ENCODE measurements at places on chromosomes 4 and X. TPM values are rescaled to one million over a fixed set of nuclear protein-coding genes. Genes with fewer than 3 reads are reported as not detected.
A peak's percentile ranks its signal among the peaks of the same experiment; 100 is the strongest.

ZNF157 gene
- total RNA-seq = 0.51 TPM

SERPINA7 gene
- total RNA-seq = not detected

JCHAIN gene
- total RNA-seq = 602 TPM

ADH4 gene
- 0.19 TPM for total RNA-seq

MAGEC1 gene
- total RNA-seq = not detected

MID1 gene
- 48.4 TPM for total RNA-seq

S100G gene
- not detected for total RNA-seq

TAF7L gene
- 0.41 TPM for total RNA-seq

FHL1 gene
- 472 TPM for total RNA-seq

F8A3 gene
- 0.49 TPM for total RNA-seq

GRCh38 chr4:88737307-88737941, 39.8 kb upstream of the NAP1L5 start:
- DNase-seq = no peak

GRCh38 chr4:12145106-12145505, 716.4 kb upstream of the HS3ST1 start:
- DNase-seq = no peak

DNA sequence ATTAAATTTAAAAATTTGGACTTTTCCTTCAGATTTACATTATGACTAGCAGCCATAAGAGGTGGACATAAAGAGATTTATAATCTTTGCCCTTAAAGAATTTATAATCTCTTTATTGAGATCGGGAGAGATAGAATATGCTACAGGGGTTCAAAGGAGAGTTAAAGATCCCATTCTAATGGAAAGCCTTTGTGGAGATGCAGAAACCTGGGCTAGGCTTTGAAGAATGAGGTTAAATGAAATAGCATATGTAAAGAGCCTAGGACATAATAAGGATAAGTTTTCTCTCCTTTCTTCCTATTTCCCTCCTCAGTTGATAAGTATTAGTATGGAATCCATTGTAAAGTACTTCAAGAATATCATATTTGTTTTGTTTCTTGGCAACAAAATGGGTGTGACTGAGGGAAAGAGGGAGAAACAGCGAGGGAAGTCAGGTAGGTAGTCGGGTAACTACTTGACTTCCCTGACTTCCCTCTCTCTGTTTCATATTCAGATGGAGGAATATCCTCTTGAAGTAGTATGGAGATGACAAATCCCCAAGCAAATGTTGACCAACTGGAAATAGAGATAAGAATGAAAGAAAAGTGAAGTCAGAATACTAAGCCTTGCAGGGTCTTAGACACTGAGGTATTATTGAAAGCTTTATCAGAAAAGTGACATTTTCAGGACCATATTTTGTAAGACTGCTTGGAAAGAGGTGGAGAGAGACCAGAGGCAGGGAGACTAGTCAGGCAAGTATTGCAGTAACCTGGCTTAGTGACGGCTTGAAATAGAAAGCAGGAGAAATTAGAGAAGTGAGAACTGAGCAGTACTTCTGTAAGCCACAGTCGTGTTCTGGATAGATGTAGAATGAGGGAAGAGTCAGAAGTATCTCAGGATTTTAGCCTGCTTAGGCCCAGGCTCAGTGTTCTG, 82.9 kb downstream of the PDLIM5 start:
- DNase-seq = no peak

DNA sequence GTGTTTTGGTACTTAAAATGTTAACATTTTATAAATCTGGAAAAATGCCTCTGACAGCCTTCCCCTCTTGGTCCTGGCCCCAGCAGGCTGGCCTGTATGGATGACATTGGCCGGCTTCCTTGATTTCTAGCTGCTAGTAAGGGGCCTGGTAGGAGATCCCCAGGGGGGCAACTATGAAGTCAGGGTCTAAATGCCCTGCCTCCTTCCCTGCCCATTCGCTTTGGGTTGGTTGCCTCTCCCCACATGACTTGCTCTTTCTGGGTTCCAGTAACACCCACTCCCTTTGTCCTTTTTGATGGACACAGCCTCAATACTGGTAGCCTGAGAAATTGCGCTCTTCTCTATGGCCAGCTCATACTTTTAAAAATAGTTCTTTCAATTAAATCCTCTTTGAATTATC, 78.0 kb upstream of the MAD2L1 start:
- no peak for DNase-seq

DNA sequence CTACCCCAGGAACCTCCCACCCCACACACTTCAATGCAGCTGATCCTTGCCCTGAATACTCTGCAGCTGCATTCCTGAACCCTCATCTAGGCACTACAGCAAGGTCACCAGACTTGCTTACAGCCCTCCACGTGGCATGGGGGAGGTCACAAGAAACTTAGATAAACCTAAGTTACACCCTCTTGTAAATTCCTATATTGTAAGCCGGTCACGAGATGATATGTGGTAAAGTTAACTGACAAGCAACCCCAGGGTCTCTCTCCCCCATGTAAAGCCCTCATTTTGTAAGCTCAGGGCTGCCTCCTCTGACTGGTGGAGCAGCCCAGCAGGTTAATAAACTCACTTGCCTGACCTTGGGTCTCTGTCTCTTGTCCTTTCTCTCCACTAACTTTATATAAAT, 570.7 kb downstream of the PCDH7 start:
- DNase-seq = no peak

DNA sequence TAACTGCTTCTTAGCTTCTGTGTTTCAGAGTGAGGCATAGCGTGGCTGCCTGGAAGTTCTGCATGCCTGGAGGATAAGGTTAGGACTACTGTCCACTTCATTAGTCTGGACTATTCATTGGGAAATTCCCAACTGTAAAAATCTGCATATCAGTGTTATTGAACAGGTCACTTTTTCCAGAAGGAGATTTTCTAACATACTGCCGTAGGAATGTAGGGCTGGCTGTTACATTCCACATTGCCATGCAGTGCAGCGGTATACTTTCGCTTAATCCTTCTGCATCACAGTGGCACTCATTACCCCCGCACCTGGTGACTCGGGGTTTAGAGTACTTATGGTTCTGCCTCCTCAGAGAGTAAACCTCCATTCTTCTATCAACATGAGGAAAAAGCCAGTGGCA, 104.6 kb downstream of the NPFFR2 start:
- no peak for DNase-seq

DNA sequence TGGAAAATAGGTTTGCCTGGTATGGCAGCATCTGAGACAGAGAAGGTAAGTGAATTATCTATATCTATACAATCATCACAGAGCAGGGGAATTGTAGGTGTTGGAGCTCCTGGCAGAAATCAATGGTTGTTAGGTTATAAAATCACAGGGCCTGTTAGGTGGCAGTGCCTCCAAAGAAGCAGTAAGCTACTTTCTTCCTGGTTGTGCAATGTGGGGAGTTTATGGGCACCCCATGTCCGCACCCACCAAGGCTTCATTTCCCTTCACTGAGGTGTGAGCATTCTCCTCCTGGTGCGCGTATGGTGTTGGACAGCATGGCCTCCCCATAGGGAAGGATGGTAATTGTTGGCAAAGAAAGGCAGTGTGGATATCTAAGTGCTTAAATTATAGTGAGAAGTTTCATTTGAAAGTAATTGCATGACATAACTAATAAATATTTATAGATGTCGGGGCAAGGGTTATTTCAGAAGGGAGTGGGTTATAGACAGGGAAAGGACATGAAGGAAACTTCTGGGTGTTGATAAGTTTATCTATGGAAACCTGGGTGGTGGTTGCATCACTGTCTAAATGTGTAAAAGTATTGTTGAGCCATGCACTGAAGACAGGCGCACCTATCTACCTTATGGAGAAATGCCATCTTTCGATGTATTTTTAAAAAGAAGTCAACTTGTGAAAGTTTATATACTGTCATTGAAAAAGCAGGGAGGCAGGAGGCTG, 153.7 kb downstream of the FRAS1 start:
- DNase-seq = no peak

- no peak for DNase-seq
These were observed 202.1 kb downstream of the PRDM5 start for GRCh38 chr4:120720354-120720934.

GRCh38 chr4:114116861-114117260, 137.4 kb upstream of the ARSJ start:
- DNase-seq = no peak

DNA sequence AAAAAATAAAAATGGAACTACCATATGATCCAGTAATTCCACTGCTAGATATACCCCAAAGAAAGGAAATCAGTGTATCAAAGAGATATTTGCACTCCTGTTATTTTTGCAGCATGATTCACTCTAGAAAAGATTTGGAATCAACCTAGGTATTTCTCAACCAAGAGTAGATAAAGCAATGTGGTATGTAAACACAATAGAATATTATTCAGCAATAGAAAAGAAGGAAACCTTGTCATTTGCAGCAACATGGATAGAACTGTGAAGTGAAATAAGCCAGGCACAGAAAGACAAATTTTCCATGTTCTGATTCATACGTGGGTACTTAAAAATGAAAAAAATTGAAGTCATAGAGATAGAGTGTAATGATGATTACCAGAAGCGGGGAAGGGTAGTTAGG, 362.3 kb upstream of the EPHA5 start:
- DNase-seq = no peak

GRCh38 chr4:43163101-43163792, 270.7 kb downstream of the GRXCR1 start:
- DNase-seq = no peak

GRCh38 chr4:150033901-150034300, 44.3 kb upstream of the DCLK2 start:
- DNase-seq = peak; percentile 58

- DNase-seq = no peak
These were observed 36.0 kb downstream of the ARHGAP6 start for GRCh38 chrX:11629593-11630211.

DNA sequence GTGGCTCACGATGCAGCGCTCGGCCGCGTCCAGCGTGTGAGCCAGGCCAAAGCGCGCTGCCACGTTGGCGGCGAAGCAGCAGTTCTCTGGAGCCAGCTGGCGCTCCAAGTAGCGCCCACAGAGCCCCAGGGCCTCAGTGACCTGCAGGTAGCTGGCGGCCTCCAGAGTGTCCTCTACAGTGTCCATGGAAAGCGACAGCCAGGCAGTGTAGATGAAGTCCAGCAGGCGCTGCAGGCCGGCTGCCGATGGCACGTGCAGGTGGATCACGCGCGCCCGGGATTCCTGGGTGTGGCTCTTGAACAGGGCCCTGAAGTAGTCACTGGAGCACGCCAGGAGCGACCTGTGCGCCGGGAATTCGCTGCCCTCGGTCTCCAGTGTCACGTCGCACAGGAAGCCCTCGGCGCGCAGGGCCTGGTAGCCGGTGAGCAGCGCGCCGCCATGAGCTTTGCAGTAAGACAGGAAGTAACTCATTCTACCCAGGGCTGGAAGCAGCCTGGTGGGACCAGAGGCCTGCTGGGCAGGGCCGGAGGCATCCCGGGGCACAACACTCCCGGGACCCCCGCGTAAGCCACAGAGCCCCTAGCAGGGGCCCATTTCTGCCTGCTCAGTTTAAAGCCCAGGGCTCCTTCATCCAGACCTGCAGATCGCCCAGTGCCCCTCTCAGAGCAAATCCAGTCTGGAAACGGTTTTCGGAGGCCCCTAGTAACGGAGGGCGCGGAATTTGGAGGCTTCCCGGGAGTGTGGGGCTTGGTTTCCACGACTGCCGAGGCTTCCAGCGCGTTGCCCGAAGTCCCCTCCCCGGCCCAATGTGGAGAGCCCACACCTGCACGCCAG, 595 bp downstream of the KLHL34 start:
- DNase-seq = no peak

DNA sequence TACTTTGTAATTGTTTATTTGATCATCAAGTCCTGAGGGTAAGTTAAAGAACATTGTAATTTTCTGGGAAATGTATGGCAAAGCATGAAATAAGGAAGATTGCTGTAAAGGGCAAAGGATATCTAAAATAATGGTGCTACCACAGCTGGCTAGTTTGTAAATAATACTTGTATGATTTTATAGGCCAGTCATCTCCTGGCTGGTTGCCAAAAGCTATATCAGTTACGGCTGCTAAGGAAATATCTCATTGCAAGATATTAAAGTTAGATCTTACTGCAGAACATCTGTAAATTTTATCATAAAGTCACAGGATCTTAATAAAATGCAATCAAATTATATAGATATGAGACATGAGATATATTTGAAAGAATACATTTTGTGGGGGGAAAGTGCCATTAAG, 150.8 kb upstream of the CXCL13 start:
- no peak for DNase-seq

- DNase-seq = no peak
These were observed 270.8 kb downstream of the BCOR start for GRCh38 chrX:39826813-39827543.

Data from mucosa of descending colon (tissue), 3 donors.